ENCODE measurements at places on chromosomes 12 and 14.

DNA sequence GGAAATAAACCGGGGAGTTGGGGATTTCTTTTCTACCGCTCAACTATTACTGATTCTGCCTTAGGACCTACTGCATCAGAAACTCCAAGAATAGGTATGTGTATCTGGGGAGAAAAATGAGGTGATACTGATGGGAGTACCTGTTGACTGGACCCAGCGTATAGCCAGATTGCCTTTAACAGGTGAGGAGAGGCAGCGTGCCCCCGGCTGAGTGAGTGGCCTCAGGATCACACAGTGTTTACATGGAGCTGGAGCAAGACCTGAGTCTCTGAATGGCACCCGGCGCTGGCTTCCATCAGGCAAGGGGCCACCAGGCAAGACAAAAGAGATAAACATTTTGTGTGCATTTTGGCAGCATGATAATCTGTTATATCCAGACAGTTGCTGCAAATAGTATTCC is 496.2 kb downstream of the EGLN3 start:
- no peak for DNase-seq

DNA sequence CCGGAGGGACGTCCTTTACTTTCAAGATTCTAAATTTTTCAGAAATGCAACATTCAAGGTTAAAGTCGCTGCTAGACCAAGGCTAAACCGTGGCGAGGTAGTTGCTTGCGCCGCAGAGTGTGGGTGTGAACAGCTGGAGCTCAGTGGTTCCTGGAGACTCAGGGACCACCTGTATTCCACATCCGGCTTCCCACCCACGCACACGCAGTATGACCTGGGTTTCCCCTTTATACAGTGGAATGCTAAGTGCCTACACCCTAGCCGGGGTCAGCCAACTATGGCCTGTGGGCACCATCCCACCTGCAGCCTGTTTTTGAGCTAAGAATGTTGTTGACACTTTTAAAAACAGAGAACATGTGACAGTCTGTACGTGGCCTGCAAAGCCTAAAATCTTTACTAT is 42.9 kb upstream of the TESC start:
- DNase-seq, result no peak

DNA sequence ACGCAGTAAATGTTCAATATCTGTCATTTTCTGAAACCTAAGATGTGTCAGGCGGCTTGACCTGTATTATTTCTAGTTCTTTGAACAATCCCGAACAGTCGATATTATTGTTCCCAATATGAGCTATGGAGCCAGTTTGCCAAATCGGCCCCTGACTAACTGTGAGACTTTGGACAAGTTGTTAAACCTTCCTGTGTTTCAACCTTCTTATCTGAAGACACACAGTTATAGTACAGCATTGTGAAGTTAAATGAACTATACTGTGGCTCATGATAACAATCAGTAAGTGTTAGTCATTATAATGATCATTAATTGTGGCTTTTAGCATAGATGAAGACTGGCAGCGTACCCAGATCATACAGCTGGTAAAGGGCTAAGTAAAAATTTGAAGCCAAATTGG is 23.4 kb downstream of the DDX47 start:
- no peak for DNase-seq

- DNase-seq, result no peak
Observed at GRCh38 chr14:49982501-49982951, 89.6 kb downstream of the ARF6 start.

GRCh38 chr14:23054000-23054811 is 3.1 kb downstream of the CDH24 start:
- DNase-seq, result no peak

DNA sequence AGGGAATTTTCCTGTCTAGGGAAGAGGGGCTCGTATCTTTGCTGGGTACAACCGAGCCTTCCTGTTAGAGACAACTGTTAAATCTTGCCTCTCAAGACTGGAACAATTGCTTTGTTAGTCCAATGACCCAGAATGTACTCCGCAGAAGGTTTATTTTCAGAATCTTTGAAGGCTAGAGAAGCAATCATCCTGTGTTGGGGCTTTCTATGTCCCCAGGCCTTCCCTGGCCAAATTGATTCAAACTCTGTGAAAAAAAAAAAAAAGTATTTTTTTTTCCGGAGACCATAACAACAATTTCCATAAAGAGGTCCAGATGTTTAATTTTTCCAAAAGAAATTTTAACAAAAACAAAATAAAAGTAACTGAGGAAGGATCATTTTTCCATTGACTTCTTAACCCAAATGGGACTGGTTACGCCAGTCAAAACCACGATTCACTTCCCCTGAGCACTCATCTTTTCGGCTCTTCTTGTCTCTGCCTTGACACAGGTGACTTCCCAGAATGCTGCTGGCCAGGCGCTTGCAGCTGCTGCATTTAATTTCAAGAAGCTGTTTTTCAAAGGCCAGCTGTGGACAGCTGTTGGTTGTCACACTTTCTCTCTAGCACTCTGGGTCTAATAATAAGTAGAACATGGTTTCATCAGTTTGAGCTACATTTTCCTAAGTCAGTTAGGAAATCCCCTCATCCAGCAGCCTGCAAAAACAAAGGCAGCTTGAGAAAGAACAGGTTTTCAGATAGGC is 81.6 kb upstream of the MANSC4 start:
- no peak for DNase-seq

DNA sequence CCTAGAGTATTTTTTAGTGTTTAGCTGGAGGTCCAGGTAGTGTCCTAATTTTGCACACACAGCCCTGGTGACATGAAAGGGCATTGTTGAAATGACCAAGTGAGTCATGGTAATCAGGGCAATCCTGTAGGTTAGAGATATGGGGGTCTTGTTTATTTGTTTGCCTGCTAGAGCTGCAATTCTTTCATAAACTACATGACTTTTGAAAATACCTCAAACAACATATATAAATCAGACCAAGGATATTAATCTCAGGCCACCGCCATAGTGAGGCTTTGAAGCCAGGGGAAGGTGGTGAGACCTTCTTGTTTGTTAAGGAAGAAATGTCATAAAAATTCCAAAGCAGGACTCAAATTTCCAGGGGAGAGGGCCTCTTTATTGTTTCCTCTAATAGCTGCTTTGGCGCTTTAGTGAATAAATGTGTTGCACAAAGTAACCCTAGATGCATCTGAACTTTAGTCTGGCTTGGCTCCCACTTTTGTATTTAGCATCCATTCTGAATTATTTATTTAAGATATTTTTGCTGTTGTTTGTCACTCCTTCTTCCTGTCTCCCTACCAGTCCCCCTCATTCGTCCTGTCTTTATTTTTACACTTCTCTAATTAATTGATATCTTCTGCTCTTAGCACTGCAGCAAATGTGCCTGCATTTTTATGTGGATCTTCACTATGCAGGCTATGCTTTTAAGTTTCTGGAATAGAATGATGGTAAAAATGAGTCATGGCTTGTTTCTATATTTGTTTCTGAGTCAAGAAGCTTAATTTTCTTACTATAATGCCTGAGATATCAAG is 430.3 kb downstream of the RAD51B start:
- no peak for DNase-seq

- no peak for DNase-seq
Observed at GRCh38 chr12:107405436-107405835, 280.2 kb upstream of the PWP1 start.

DNA sequence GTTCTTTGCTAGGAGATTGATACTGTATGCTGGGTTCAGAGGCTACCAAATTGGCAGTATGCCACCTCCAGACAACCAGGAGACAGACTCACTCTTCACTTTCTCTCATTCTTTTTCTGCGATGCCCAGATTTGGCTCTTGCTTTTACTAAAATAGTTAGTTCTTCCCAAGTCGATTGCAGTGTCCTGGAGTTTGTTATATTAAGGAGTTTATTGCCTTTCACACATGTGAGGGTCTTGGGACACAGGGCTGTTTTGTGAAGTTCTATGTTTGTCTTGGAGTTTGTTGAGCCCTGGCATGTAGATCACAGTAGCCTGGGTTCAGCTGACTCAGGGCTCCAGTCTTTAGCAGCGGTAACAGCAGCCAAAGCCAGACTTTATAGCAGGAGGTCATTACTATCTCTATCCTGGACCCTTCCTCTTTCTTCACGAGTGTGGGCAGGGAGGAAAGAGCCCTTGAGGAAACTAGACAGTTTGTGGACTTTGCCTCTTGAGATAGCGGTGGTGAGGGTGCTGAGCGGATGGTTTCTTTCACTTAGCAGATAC is 1.6 kb downstream of the MLEC start:
- no peak for DNase-seq

DNA sequence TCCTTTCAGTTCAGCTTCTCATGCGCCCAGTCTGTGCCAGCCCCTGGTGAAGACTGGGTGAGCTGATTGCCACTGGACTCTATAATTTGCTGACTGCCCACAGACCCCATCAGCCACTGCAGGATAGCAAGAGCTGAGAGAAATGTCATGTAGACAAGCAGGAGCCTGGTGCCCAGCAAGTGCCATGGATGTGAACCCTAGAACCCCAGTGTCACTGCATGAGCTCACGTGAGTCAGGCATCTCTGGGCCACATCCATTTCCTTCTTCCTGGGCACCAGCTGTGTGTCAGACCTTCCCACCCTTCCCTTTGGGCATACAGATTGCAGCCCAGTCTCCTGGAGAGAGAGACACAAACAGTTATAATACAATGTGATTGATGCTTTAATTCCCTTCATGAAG is 73.8 kb downstream of the NTF3 start:
- DNase-seq, result no peak

DNA sequence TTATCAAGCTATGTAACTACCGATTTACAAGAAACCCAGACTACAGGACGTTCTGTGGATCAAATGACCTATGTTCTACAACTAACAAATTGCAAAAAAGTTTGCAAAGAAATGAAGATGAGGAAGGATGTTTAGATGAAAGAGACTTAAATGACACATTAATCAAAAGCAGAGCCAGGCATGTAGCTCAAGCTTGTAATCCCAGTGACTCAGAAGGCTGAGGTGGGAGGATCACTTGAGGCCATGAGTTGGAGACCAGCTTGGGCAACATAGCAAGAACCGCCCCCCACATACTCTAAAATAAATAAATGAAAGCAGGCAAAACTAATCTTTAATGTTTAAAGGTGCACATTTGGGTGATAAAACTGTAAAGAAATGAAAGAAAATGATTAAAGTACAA is 331.9 kb downstream of the BTG1 start:
- no peak for DNase-seq

DNA sequence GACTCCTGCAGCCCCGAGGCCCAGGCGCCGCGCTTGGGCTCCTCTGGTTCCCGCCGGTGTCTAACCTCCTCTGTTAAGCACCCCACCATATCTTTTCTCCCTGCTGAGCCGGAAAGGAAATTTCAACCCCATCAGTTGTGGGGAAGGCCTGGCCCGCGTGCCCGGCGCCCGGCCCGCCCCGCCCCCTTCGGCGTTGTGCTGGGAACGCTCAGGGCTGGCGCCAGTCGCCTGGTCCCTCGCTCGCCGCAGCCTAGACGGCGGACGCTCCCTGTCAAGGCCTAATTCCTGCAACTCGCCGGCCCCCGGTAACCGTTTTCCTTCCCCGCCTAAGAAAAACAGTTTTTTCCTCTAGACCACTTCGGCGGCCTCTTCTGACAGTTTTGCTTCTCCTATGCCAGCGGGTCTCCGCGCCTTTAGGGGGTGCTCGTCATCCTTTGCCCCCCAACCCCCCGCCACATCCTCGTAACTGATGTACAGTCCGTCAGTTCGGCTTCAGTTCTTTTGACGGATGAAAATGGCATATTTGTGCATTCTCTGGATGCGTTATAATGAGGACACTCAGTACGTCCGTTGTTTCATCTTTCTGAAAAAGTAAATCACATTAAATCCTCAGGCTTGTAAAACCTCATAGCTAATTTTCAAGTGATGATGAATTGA is 506 bp upstream of the NAP1L1 start:
- DNase-seq, result no peak

- no peak for DNase-seq
Observed at GRCh38 chr14:75941030-75941429, 40.8 kb downstream of the TGFB3 start.

- no peak for DNase-seq
Observed at GRCh38 chr14:105043641-105044040, 21.6 kb downstream of the GPR132 start.

- DNase-seq, result no peak
Observed at GRCh38 chr14:31489691-31490090, 1.9 kb upstream of the GPR33 start.

GRCh38 chr12:85866986-85867776 is 6.9 kb upstream of the NTS start:
- no peak for DNase-seq

- DNase-seq, result no peak
Observed at GRCh38 chr12:51984657-51985056, 22.1 kb upstream of the TAMALIN start.

DNA sequence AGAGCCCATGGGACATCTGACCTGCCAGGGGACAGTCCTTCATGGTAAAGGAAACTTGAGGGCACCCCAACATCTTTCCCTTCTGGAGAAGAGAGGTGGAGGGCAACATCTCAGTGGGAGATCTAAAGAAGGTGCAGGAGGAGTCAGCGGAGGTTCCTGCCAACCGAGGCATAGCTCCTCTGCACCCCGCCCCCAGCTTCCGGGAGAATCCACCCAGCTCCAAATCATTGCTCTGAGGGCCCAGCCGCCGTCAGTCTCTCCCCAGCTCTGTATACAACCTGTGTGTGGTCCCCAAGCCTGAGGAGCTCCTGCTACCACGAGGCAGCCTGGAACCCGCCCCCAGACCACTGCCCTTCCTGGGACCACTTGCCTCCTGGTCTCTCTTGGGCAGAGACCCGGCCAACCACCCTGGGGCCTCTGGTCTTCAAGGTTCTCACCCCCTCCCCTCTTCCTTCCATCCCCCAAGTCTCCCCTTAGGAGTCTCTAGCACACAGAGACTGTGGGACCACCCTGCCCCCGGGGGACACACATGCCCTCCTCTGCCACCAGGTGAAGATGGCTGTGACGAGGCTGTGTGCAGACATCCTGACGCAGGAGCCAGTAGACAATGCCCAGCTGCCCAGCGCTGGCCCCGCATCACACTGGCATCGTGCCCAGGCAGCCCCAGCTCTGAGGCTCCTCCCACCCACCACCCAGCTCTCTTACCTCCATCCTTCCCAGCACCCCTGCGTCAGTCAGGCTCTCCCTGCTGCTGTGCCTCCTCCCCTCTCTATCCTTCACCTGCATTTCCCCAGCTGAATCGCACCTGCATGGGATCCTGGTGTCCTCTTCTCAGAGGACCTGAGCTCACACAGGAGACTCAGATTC is 13.0 kb upstream of the NUDT14 start:
- DNase-seq, result no peak

GRCh38 chr12:28378736-28379135 is 188.5 kb downstream of the CCDC91 start:
- DNase-seq, result no peak

DNA sequence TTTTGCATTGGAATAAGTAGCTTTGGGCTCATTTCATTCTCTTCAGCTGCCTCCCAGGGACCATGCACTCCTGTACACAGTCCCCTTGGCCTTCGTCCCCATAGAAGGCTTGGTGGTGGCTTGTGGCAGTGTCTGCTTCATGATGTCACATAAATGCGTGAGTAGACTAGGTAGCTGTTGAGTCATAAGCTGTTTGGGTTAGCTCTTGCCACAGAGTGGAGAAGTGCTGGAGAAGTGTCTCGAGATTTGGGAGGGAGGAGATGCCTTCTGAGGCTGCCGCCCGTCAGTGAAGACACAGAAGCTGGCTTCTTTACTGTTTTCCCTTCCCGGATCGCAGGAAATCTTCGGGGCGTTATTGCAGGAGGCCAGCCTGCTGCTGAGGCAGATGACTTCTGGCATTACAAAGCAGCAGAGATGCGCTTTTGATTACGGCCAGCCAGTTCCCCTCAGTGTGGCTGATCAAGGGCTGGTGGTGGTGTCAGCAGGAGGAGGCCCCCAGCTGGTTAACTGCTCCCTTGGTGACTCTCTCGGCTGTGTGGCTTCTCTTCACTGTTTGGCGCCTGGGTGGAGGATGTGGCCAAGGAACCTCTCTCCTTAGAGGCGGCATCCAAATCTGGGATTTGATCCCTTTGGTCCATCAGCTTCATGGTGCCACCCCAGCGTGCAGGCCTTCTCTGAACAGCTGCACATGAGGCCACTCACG is 67.6 kb downstream of the AACS start:
- DNase-seq, result no peak
